ENCODE measurements at places on chromosomes 3 and 15.

GRCh38 chr3:50415061-50415460, 55.7 kb upstream of the TMEM115 start:
- no peaks in the 10 kb centered on the region for H3K36me3 ChIP-seq
- H3K4me3 ChIP-seq = no peak overlapping the region
- H3K27me3 ChIP-seq = no peaks in the 10 kb centered on the region
- H3K27ac ChIP-seq = no peak overlapping the region
- DNase-seq = no peak

DNA sequence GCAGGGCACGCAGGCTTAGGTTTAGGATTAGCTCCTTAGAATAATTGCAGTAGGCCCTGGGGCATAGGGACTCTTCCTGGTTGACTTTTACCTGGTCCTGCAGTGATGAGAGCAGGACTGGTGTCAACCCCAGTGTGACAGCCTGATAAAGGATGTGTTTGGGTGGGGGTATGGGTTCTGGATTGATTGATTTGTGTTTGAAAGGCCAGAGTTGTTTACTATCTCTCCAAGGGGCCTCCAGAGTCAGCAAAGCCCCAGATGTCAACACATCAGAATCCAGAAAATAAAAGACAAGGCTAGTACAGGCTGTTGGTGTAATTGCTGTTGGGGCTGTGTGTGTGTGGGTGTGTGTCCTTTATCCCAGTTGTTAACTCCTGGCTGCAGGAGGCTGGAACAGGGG, 122.3 kb downstream of the CHRNA7 start:
- DNase-seq = no peak
- H3K27me3 ChIP-seq = peaks cover 18% of the 10 kb centered on the region
- no peaks in the 10 kb centered on the region for H3K36me3 ChIP-seq
- no peak overlapping the region for H3K4me3 ChIP-seq

GRCh38 chr3:156727519-156728205, 53.3 kb downstream of the TIPARP start:
- peaks cover 15% of the 10 kb centered on the region for H3K4me1 ChIP-seq
- no peak overlapping the region for H3K4me3 ChIP-seq

DNA sequence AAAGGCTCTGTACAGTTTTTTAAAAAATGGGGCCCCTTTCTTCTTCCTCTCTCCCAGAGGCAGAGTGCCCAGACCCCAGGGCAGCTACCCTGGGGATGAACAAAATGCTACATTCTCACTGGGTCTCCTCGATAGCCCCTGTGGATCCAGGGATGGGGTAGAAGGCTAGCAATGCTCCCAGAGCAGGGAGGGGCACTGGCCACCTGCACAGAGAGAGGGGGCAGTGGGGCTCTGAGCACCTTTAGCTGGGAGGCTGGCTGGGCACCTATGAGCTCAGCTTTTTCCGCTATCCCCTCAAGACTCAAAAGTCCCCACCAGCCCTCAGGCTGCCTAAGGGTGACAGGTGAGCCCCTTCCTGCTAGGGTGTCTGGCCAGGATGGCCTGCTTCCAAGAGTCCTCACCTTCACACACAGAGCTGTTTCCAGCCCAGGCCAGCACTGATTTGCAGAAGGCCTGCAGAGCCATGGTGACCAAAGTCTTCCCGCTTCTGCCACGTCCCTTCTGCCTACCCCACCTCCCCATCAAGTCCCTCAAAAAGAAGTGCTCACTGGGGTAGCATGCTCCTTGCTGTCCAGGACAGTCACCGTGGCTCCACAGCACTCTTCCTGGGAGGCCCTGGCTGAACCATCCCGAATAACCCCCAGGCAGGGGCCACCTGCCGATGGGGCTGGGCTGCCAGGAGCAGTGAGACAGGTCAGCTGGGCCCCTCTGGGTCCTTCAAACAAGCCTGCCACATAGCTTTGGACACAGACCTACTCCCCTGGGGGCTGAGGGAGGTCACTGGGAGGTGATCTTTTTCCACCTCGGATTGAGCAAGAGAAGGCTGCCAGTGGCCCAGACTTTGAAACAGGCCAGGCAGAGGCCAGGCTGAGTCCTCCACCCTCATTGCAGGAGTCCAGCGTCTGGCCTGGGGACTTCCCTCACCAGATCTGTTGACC, 20.4 kb downstream of the BMF start:
- no peak for DNase-seq
- peaks cover 8% of the 10 kb centered on the region for H3K27me3 ChIP-seq
- no peaks in the 10 kb centered on the region for H3K36me3 ChIP-seq
- H3K4me3 ChIP-seq = no peak overlapping the region

DNA sequence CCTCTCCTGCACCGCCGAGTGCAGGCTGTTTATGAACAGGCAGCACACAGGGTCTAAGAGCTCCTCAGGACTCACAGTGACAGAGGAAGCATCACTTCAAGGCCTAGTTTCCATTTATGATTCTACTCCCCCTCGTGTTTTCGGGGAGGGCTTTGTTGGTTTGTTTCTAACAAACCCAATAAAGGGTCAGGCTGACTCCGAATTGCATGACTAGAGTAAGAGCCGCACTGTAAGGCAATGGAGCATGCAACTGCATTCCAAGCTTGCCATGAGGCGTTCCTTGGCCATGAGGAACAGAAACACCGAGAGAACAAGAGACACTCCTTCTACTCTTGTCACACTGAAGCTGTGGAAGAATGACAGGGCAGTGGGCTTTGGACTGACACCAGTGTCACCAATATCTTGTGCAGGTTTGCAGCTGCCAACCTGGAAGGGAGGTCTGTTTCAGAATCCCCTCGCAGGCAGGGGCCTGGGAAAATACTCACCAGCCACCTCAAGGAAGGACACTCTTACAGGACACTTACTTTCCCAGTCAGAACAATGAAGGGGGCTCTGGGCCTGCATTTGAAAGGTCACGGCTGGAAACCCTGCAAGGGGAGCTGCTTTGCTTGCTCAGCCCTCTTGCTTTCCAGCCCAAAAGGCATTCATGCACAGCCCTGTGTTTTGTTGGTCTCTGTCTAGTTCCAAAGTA, 96.8 kb downstream of the ADAMTS17 start:
- no peaks in the 10 kb centered on the region for H3K36me3 ChIP-seq
- H3K27me3 ChIP-seq = peaks cover 8% of the 10 kb centered on the region
- DNase-seq = no peak
- H3K27ac ChIP-seq = no peak overlapping the region
- no peak overlapping the region for H3K4me3 ChIP-seq

DNA sequence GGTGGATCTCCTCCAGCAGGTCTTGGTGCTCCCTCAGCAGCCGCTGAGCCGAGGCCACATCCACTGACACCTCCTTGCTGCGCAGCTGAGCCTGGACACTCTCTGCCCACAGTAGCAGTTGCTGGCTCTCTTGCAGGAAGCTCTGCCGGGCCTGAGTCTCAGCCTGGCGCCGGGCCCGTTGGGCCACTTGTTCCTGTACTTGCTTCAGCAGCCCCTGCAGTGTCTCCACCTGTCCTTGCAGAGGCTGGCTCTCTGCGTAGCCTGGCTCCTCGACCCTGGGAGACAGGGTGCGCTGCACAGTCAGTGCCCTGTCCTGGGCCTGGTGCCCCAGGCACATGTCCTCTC, 15.5 kb downstream of the SPTBN5 start:
- no peak overlapping the region for H3K4me3 ChIP-seq
- no peak for DNase-seq
- no peak overlapping the region for H3K27ac ChIP-seq
- peaks cover 12% of the 10 kb centered on the region for H3K27me3 ChIP-seq

GRCh38 chr3:53511246-53511645, 16.8 kb downstream of the CACNA1D start:
- DNase-seq = no peak
- H3K4me1 ChIP-seq = no peaks in the 10 kb centered on the region
- H3K36me3 ChIP-seq = no peaks in the 10 kb centered on the region
- H3K27me3 ChIP-seq = peaks cover 14% of the 10 kb centered on the region
- H3K4me3 ChIP-seq = no peak overlapping the region
- no peak overlapping the region for H3K27ac ChIP-seq

DNA sequence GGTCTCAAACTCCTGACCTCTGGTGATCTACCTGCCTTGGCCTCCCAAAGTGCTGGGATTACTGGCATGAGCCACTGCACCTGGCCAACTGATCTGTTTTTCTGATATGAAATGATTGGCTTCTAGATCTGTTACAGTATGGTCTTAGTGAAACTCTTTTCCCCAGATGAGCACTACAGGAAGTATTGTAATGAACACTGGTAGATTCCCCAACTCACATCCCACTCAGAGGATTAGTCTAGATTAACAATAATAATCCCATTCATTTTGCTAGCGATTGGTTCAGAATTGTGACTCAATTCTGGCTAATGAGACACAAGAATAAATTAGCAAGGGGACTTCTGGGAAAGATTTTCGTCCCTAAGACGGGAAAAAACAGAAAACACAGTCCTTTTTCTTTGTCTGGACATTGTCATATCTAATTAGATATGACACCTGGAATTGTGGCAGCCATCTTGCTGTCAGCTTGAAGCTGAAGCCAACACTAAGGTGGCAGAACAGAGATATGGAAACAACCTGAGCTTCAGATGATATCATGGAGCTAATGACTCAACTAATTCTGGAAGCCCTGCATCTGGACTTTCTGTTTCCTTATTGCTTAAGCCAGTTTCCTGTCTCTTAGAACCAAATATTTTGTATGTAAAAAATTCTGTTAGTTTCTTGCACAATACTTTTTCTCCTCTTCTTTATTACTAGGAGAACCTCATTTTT, 17.4 kb upstream of the NPTN start:
- peak overlapping the region; percentile 25 for H3K4me3 ChIP-seq
- H3K36me3 ChIP-seq = no peaks in the 10 kb centered on the region
- H3K27me3 ChIP-seq = peaks cover 64% of the 10 kb centered on the region
- peaks cover 19% of the 10 kb centered on the region for H3K4me1 ChIP-seq
- DNase-seq = no peak

GRCh38 chr15:43977072-43977884, 150.5 kb downstream of the WDR76 start:
- peaks cover 17% of the 10 kb centered on the region for H3K4me1 ChIP-seq
- peaks cover 5% of the 10 kb centered on the region for H3K36me3 ChIP-seq
- DNase-seq = no peak
- H3K4me3 ChIP-seq = peak overlapping the region; percentile 9
- H3K27me3 ChIP-seq = peaks cover 18% of the 10 kb centered on the region

- no peak overlapping the region for H3K27ac ChIP-seq
- peaks cover 6% of the 10 kb centered on the region for H3K4me1 ChIP-seq
- H3K4me3 ChIP-seq = no peak overlapping the region
- no peaks in the 10 kb centered on the region for H3K27me3 ChIP-seq
- H3K36me3 ChIP-seq = no peaks in the 10 kb centered on the region
Observed at GRCh38 chr3:114462750-114463149, 168.9 kb downstream of the TIGIT start.

- no peaks in the 10 kb centered on the region for H3K36me3 ChIP-seq
- no peak overlapping the region for H3K27ac ChIP-seq
- no peaks in the 10 kb centered on the region for H3K4me1 ChIP-seq
Observed at GRCh38 chr3:22935040-22935439, 268.1 kb upstream of the UBE2E2 start.

DNA sequence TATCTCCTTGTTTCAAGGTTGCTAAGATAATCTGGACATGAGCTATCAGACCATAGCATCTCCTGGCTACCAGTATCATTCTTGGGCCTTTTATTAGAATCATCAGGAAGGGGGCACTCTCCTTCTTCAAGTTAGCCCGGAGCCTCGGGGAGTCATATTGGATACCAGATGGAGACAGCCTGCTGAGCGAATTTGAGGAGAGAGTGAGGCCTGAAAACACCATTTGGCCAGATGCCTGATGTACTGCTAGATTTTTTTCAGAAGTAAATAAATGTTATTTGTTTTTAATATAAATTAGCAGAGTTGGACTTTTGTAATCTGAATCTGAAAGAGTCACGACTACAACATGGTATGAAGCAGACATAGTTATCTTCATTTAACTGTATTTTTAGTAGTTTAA, 848.6 kb downstream of the IGSF11 start:
- no peaks in the 10 kb centered on the region for H3K27me3 ChIP-seq
- H3K36me3 ChIP-seq = no peaks in the 10 kb centered on the region
- no peak for DNase-seq
- no peaks in the 10 kb centered on the region for H3K4me1 ChIP-seq
- no peak overlapping the region for H3K4me3 ChIP-seq
- no peak overlapping the region for H3K27ac ChIP-seq

GRCh38 chr15:95302206-95302605, 1028.3 kb upstream of the NR2F2 start:
- DNase-seq = no peak
- peaks cover 74% of the 10 kb centered on the region for H3K27me3 ChIP-seq
- H3K4me1 ChIP-seq = peaks cover 20% of the 10 kb centered on the region
- peaks cover 4% of the 10 kb centered on the region for H3K36me3 ChIP-seq

DNA sequence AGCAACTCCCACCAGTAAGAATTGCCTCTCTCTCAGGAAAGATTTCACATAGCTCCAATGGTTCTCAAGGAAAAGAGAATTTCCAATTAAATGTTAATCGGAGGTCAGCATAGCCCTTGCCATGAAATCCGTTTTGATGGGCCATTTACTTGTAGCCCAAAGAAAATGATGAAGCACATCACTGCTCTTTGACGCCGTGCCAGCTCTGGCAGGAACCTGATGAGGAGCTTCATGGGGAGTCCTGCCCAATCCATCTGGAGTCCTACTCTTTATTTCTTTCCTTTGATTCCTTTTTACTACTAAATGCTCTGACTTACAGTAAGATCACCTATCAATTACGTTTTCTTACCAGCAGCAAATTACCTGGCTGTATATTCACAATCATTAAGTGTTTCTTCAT, 84.7 kb downstream of the FGF12 start:
- H3K27me3 ChIP-seq = no peaks in the 10 kb centered on the region
- H3K36me3 ChIP-seq = no peaks in the 10 kb centered on the region
- no peak overlapping the region for H3K4me3 ChIP-seq
- DNase-seq = no peak
- no peak overlapping the region for H3K27ac ChIP-seq

GRCh38 chr15:24945711-24946110, 9.1 kb upstream of the SNRPN start:
- H3K36me3 ChIP-seq = no peaks in the 10 kb centered on the region
- H3K4me1 ChIP-seq = no peaks in the 10 kb centered on the region
- no peak overlapping the region for H3K4me3 ChIP-seq
- no peak overlapping the region for H3K27ac ChIP-seq

GRCh38 chr15:59180945-59181600, 25.6 kb upstream of the LDHAL6B start:
- peaks cover 6% of the 10 kb centered on the region for H3K36me3 ChIP-seq
- H3K4me3 ChIP-seq = no peak overlapping the region
- no peak for DNase-seq

GRCh38 chr3:110925798-110926197, 145.8 kb upstream of the NECTIN3 start:
- H3K27ac ChIP-seq = no peak overlapping the region
- no peaks in the 10 kb centered on the region for H3K4me1 ChIP-seq
- no peak for DNase-seq
- no peak overlapping the region for H3K4me3 ChIP-seq
- peaks cover 20% of the 10 kb centered on the region for H3K27me3 ChIP-seq
- no peaks in the 10 kb centered on the region for H3K36me3 ChIP-seq

GRCh38 chr3:72258361-72259141, 473.6 kb upstream of the PROK2 start:
- H3K4me1 ChIP-seq = peaks cover 11% of the 10 kb centered on the region
- no peak overlapping the region for H3K27ac ChIP-seq
- no peak overlapping the region for H3K4me3 ChIP-seq
- peaks cover 8% of the 10 kb centered on the region for H3K27me3 ChIP-seq

GRCh38 chr15:84669726-84670125, 11.7 kb upstream of the NMB start:
- H3K27ac ChIP-seq = peak overlapping the region; percentile 62
- peaks cover 47% of the 10 kb centered on the region for H3K36me3 ChIP-seq
- H3K4me1 ChIP-seq = peaks cover 41% of the 10 kb centered on the region

GRCh38 chr15:65326117-65326526, 21.6 kb downstream of the RNU5B-1 start:
- H3K4me1 ChIP-seq = no peaks in the 10 kb centered on the region
- no peak for DNase-seq
- H3K27ac ChIP-seq = no peak overlapping the region
- H3K36me3 ChIP-seq = no peaks in the 10 kb centered on the region
- no peak overlapping the region for H3K4me3 ChIP-seq
